ENCODE measurements at places on chromosomes 1 and 21. TPM values are rescaled to one million over a fixed set of nuclear protein-coding genes. Genes with fewer than 3 reads are reported as not detected.

DNA sequence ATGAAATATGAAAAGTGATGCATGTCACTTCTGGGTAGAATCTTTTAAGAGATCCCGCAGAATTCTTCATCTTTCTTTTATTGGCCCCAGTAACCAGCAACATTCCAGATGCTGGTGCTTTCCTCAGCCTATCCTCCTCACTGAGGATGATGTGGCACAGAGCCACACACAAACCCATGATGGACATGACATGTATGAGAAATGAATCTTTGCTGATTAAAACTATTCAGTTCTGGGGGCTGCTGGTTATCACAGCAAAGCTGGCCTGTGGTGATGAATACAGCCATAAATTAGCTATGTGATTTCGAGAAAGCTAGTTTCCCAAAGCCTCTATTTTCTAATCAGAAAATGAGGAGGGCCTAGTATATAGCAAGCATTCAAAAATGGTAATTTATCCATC lies 8.3 kb upstream of the ERICH3 start:
- no peak for DNase-seq

GRCh38 chr1:236067854-236068454 lies 3.1 kb upstream of the NID1 start:
- DNase-seq, result no peak

DNA sequence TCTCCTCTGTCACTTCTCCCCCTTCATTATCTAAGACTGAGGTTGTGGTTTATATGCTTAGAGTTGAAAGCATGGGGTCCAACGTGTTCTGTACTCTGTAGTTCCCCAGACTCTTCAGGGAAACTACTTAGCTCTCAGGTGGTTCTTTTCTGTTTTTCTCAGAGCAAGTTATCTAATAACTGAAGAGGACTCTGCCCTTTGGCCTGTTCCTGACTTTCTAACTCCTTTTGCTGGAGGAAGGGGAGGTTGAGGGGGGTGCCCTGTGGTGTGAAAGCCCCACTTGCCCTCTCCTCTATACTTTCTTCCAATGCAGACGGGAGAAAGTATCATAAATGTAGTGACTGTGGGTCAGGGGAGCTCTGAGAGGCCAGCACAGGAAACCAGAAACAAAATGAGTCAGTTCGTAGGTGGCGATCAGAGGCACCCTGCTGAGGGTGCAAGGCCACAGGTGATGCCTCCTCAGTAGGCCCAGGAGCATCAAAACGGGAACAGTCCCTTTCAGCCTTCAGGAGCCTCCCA lies 5.0 kb downstream of the SLC25A44 start:
- no peak for DNase-seq

GRCh38 chr1:159831412-159832141 lies 4.9 kb downstream of the SLAMF8 start:
- DNase-seq, result no peak

DNA sequence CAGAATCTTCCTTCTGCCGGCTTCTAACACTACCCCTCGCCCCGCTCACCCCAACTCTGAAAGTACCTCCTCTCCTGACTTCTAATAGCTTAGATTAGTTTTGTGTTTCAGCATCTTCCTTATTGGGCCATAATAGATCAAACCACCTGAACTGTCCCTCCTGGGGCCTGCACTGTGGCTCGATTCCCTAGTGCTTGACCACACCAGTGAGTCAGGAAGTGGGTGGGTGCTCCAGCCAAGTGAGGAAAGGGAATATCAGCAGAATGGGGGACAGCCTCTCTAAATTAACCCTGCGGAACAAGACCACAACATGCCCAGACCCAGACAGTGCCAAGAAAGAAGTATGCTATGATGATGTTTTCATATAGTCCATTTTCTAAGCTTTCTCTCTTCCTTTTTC lies 8.5 kb downstream of the SERTAD4 start:
- DNase-seq, result no peak

DNA sequence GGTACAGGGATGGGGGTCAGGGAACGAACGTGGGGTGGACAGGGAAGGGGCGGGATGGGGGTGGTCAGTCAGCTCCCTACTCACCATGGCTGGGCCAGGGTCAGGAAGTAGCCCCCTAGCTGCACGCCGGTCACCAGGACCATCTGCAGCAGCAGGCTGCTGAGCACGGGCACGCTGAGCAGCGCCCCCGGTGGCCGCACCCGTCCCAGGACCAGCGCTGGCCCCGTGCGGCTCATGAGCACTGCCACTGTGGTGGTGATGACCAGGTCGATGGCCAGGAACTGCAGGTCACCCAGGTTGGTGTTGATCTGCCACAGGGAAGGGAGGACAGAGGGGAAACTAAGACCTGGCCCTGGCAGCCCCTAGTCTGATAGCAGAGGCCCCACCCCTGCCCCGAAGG lies 6.5 kb upstream of the MFAP2 start:
- DNase-seq, result peak; percentile 59

- DNase-seq, result no peak
Observed at GRCh38 chr1:203675596-203676347, 49.1 kb downstream of the ATP2B4 start.

DNA sequence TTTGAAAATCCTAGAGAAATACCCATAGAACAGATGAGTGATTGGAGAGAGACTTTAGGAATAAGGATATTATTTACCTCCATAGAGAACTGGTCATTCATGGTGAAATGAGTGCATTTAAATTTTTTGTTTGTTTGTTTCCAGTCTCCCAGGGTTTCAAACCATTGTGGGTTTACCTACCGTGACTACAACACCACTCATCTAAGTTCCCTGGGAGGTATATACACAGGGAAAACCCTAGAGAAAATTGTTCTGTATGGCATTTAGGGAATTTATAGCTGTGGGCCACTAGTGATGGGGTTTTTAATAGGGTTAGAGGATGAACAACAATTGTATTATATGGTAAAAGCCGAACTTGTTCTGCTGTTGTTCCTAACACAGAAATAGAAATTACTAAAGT lies 109.2 kb downstream of the USP25 start:
- no peak for DNase-seq

- DNase-seq, result no peak
Observed at GRCh38 chr1:63466181-63466580, 56.8 kb downstream of the ITGB3BP start.

DNA sequence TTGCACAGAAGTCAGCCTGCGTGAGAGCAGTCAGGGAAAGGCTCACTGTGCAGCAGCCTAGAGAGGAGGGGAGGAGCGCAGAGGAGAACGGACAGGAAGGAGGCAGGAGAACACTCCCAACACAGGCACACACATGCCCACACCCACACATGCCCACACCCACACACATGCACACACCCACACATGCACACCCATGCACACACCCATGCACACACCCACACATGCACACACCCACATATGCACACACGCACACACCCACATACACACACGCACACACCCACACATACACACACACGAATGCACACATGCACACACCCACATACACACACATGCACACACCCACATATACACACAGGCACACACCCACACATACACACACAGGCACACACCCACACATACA lies 7.1 kb downstream of the SUMO3 start:
- DNase-seq, result no peak

- DNase-seq, result no peak
Observed at GRCh38 chr1:162876751-162877150, 15.8 kb upstream of the CCDC190 start.

GRCh38 chr1:23601968-23602876 lies 42.9 kb upstream of the ID3 start:
- DNase-seq, result no peak

DNA sequence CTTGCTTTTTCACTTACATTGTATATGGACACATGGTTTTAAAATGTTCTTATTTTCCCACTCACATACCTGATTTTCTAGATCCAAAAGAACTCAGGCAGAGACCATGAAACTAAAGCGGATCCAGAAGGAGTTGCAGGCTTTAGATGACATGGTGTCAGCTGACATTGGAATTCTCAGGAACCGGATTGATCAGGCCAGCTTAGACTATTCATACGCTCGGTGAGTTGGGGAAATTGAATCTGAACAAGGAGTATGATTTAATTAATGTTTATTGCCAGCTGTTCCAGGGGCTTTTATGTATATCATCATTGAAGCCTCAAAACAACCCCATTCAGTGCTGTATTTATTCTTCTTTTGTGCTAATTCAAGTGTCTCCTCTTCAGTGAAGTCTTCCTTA lies 12.7 kb downstream of the GORAB start:
- DNase-seq, result no peak

DNA sequence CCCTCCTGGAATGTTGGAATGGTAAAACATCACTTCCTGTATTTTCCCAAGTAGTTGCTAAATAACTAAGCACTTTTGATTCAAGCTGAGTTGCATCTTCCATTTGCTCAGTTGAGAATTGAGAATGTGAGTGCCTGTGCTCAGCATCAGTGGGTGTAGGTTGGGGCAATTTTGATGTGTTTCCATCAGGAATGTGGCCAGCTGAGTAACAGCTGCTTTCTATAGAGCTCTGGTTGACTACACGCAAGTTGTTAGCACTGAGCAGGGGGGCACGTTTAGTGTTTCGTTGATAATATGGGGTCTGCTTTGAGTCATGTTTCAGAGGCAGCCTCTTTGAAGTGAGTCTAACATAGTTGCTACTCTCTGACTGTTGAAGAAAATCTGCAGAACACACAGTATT lies 41.5 kb downstream of the LRRC53 start:
- no peak for DNase-seq

GRCh38 chr1:232014941-232015340 lies 388.4 kb downstream of the DISC1 start:
- no peak for DNase-seq

DNA sequence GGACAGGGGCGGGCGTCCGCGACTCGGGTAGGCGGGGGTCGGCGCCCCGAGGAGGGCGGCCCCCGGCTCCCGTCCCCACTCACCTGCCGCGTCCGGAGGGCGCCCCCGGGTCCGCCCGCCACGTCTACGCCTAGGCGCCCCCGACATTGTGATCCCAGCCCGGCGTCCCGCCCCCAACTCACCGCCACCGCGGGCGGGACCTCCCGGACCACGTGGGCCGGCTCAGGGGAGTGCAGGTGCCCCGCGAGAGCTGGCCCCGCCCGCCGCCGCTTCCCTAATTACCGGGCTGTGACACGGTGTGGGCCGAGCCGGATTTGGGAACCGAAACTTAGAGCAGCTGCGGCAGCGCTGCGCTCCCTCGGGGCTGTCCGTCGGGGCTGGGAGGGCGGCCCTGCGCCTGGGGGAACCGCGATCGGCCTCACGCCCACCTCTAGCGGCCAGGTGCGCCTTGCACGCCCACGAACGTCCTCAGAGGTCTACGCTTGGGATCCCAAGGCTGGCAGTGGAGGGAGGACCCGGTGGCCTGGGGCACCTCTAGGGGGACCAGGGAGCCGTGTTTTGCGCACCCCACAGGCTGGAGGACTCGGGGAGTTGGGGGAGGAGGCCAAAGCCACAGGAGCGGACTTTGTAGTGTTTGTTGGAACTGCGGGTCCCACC lies 521 bp upstream of the NADK start:
- peak; percentile 79 for DNase-seq

GRCh38 chr1:23029337-23029736 lies 10.1 kb downstream of the KDM1A start:
- DNase-seq, result no peak

The DMBX1 gene
- total RNA-seq, result 0.80 TPM

The MTARC1 gene
- total RNA-seq, result 1.5 TPM

The MAD2L2 gene
- total RNA-seq, result 91.7 TPM

The LRRC39 gene
- 0.42 TPM for total RNA-seq

The SLC44A5 gene
- total RNA-seq, result 0.91 TPM

The KCNK2 gene
- total RNA-seq, result 0.80 TPM

The PKP1 gene
- 0.34 TPM for total RNA-seq

The C1QB gene
- total RNA-seq, result not detected

The OR6N1 gene
- total RNA-seq, result not detected

The DHRS3 gene
- total RNA-seq, result 49.4 TPM
